A673 (cell line): ENCODE measurements at places on chromosomes 12 and 14. TPM values are rescaled to one million over a fixed set of nuclear protein-coding genes. Genes with fewer than 3 reads are reported as not detected.

DNA sequence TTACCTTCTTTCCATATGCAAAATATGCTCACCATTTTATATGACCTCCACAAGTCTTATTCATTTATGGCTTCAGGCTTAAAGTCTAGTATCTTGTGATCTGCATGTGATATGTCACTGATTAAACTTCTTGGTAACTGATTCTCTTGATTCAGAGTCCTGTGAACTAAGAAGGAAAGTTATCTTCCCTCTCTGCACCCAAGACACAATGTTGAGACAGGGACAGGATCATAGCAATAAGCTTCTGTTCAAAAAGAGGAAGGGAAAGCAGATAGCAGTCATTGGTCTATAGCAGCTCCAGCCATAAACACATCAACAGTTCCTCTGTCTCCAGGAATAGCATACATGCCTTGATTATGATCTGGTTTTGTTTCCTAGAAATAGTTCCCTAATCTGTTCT lies 103.1 kb downstream of the UNC79 start:
- no peak for DNase-seq

ACOT6 gene
- not detected in 2 replicates for total RNA-seq

DNA sequence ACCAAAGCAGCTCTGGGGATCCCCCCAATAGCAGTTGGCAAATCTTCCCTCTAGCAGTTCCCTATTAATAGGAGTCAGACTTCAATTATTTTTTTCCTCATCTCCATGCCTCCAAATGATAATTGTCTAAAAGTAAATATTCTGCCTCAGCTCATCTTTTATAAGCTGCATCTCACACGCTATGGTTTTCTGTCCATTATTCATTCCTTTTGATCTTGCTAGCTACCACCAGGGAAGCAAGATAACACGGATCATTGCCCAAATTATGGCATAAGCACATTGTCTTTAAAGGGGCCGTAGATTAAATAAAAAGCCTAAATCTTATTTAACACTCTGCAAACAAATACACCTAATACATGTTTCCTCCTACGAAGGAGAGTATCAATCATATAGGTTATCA lies 670.8 kb upstream of the FLRT2 start:
- DNase-seq = no peak

DNA sequence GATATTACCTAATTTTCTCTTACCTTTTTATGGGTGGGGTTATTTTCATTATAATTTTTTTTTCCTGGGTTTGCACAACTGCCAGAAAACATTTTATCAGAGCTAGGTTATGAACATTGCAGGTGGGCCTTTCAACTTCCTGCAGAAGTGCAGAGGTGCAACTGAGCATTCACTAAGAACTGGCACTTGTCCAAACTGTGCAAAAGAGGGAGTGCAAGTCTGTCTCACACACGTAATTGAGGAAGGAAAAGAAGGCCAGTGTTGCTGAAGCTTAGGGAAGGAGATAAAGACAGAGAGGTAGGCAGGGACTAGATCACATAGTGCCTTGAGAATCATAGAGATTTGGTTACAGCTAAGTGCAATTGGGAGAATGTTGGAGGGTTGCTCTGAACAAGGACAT lies 14.1 kb upstream of the AMN1 start:
- no peak for DNase-seq

GRCh38 chr12:102479099-102479885 lies 1.1 kb downstream of the IGF1 start:
- DNase-seq = peak; percentile 53

DNA sequence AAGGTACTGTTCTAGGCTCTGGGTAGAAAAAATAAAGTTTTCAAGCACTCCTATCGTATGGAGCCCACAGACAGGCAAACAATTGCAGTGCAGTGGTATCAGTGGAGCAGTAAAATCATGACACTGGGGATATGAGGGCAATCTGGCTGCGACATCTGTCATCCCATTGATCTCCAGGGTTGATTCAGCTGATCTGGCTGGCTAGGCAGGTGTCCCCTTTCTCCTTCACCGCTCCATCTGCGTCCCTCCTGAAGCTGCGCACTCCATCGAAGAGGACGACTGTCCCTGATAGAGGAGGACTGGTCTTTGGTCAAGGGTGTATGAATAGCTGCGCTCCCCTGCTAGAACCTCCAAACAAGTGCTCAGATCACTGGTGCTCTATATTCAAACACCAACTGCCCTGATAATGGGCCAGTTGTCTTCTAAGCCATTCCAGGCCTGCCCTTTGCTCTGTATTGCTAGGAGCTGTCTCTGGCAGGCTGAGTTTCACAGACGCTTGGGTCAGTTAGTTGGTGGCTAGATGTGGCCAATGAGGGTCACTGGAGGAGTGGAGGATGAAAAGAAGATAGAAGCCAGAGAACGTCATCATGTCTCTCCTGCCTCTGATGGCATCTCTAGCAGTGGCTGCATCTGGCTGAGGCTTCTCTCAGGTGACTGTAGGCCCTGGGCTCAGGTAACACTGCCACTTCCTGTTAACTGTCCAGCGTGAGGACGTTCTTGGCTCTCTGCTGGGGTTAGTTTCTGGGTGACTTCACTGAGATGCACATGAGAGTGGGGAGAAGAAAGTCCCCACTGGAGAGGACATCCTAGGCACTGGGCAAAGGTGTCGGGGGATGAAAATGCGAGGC lies 205.0 kb upstream of the FOXN3 start:
- no peak for DNase-seq

NANOG gene
- not detected in 2 replicates for total RNA-seq

DNA sequence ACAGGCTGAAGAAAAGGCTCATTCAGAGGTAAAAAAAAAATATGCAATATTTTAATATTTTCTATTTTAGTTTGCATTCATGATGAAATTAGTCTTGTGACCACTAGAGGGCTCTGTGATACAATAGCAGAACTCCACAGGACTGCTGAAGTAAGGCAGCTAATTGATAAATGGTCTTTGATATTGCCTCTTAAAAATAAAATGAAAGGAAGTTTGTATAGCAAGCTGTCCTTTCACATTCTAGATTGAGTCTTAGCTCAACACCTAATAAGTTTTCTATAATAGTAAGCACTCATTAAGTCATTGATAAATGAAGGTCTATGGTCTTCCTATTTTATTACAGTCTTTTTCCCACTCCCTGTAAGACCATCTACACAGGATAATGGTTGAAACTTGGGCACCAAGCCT lies 315.7 kb downstream of the NAV3 start:
- peak; percentile 68 for DNase-seq

C12orf75 gene
- total RNA-seq = 46.0 and 47.4 TPM in 2 replicates

AHNAK2 gene
- 0.56 and 0.59 TPM in 2 replicates for total RNA-seq

- DNase-seq = no peak
Observed at GRCh38 chr14:56081139-56081538, 37.1 kb upstream of the PELI2 start.

DNA sequence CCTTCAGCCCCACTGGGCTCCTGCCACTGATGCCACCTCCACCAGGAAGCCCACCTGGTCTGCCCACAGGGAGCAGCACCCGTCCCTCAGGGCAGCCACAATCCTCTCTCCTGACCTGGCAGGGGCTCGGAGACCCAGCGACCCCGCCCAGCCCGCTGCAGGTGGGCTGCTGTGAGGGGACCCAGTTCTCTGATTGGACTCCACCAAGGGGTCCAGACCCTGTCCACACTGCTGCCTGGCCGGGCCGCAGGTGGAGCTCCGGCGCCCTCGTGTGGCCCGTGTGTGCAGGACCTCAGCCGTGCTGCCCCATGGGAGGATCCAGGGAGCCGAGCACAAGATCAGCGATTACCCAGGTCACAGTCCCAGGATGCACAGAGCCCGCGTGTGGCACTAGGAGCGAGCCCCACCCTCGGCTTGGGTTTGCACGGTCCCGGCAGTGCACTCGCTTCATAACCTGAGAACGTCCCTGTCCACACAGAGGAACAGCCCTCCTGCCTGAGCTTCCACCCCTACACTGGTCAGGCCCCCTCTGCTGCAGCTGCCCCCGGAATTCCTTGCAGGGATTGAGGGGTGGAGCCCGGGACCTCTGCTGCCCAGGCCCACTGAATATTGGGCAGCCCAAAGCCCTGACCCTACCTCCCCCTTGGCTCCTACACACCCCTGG lies 35.4 kb upstream of the TMEM179 start:
- peak; percentile 81 for DNase-seq

OAS3 gene
- 36.9 and 42.6 TPM in 2 replicates for total RNA-seq

GRCh38 chr12:63021116-63021515 lies 86.2 kb upstream of the PPM1H start:
- no peak for DNase-seq

CACNA2D4 gene
- 0.41 and 1.2 TPM in 2 replicates for total RNA-seq

ZDHHC22 gene
- 0.09 and 0.60 TPM in 2 replicates for total RNA-seq

CLEC12A gene
- total RNA-seq = not detected in 2 replicates

LMNTD1 gene
- not detected in 2 replicates for total RNA-seq

GRCh38 chr12:26845057-26845666 lies 12.2 kb upstream of the ITPR2 start:
- peak; percentile 51 for DNase-seq

DNA sequence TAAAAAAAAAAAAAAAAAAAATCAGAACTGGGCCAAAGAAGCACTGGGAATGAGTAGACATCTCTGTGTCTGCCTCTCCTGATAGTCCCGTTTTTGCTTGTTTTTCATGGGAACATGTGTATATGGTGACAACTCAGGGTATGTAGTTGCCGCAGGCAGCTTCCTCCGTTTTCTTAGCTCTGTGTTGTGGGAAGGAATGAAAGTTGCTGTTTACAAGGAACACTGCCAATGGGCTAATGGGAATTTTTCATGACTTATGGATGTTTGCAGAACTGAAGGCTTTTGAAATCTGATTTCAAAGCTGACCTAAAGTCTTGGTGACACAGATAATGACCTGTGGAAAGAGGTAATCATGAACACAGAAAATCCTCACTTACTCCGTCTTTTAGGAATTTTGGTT lies 146.4 kb upstream of the BTG1 start:
- no peak for DNase-seq

- DNase-seq = no peak
Observed at GRCh38 chr12:41835556-41835955, 309.1 kb downstream of the GXYLT1 start.

DNA sequence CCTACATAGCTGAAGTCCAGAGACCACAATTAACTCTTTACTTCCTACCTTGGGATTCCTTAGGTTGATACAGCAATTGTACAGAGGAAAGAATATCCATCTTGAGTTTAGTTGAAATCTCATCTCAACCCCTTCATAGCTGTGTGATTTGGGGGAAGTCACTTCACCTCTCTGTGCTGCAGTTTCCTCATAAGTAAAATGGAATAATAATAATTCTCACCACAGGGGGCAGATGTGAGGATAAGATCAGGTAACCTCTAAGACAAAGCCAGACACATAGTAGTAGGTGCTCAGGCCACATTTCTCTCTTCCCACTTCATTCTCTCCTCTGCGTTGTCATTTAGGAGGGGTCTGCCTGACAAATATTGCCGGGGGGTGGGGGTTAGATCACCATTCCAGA lies 6.7 kb downstream of the FOXN4 start:
- DNase-seq = no peak

- DNase-seq = no peak
Observed at GRCh38 chr12:98504368-98504617, 11.1 kb upstream of the TMPO start.

- DNase-seq = no peak
Observed at GRCh38 chr14:24094841-24095270, 745 bp downstream of the PCK2 start.

GARIN6 gene
- total RNA-seq = not detected in 2 replicates

TTC6 gene
- total RNA-seq = 0.11 and 0.35 TPM in 2 replicates

GRCh38 chr14:68384335-68384734 lies 408.5 kb downstream of the ZFP36L1 start:
- no peak for DNase-seq

GRCh38 chr14:99737451-99737951 lies 53.4 kb downstream of the CYP46A1 start:
- no peak for DNase-seq

- DNase-seq = no peak
Observed at GRCh38 chr12:89875225-89875624, 166.6 kb upstream of the ATP2B1 start.

GRCh38 chr14:41558490-41558889 lies 48.2 kb upstream of the LRFN5 start:
- DNase-seq = no peak
